ENCODE measurements at places on chromosomes 1 and 21. TPM values are rescaled to one million over a fixed set of nuclear protein-coding genes. Genes with fewer than 3 reads are reported as not detected.

Gene NBPF4
- total RNA-seq, result not detected

Gene RNU1-4
- 2,178 TPM for total RNA-seq

Gene DISP1
- 1.0 TPM for total RNA-seq

Gene CYP4A11
- total RNA-seq, result not detected

Gene CLCA4
- not detected for total RNA-seq

Gene NHLH1
- total RNA-seq, result 0.66 TPM

GRCh38 chr1:1424707-1425106 is 3.6 kb upstream of the ANKRD65 start:
- no peaks in the 10 kb centered on the region for H3K36me3 ChIP-seq
- H3K4me1 ChIP-seq, result no peaks in the 10 kb centered on the region
- H3K27ac ChIP-seq, result no peak overlapping the region
- DNase-seq, result no peak
- peaks cover 22% of the 10 kb centered on the region for H3K27me3 ChIP-seq
- no peak overlapping the region for H3K4me3 ChIP-seq

DNA sequence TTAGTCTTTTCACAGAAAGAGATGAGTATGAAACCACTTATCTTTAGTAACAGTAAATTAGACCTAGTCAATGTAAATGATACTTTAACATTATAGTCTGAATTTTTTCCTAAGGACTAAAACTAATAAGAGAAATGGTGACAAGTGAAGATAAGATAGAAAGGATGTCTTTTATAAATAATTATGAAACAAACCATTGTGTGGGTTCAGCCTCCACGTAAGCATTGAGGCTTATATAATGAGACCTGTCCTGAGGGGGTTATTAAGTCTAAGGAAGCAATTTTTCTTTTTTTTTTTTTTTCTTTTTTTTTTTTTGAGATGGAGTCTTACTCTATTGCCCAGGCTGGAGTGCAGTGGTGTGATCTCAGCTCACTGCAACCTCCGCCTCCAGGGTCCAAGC is 55.8 kb downstream of the UROD start:
- no peak for DNase-seq
- no peaks in the 10 kb centered on the region for H3K4me1 ChIP-seq
- H3K36me3 ChIP-seq, result no peaks in the 10 kb centered on the region
- peaks cover 9% of the 10 kb centered on the region for H3K27me3 ChIP-seq
- no peak overlapping the region for H3K27ac ChIP-seq

GRCh38 chr1:239139801-239140200 is 246.6 kb upstream of the CHRM3 start:
- no peak overlapping the region for H3K4me3 ChIP-seq
- no peak for DNase-seq
- no peak overlapping the region for H3K27ac ChIP-seq
- no peaks in the 10 kb centered on the region for H3K27me3 ChIP-seq

DNA sequence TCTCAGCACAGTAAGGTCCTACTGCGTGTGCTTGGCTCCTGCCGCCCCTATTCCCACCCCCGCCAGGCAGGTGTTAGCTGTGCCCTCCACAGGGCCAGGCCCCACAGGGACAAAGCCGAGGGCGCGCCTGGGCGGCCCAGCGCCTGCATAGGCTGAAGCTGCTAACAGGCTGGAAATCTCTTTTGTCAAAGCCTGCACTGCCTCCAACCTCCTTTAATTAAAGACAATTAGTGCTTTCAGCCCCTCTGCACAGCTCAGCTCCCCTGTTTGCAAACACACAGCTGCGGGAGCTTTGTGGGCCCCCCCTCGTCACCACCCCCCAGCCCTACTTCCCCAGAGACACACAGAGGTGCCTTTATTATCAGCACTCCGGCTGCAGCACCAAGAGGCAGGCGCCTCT is 95.9 kb downstream of the EPHB2 start:
- H3K4me3 ChIP-seq, result no peak overlapping the region
- H3K4me1 ChIP-seq, result no peaks in the 10 kb centered on the region
- H3K27me3 ChIP-seq, result peaks cover 4% of the 10 kb centered on the region
- no peak overlapping the region for H3K27ac ChIP-seq
- no peaks in the 10 kb centered on the region for H3K36me3 ChIP-seq

GRCh38 chr1:8572106-8572505 is 245.3 kb downstream of the RERE start:
- DNase-seq, result no peak
- H3K27ac ChIP-seq, result no peak overlapping the region
- H3K27me3 ChIP-seq, result no peaks in the 10 kb centered on the region
- peaks cover 20% of the 10 kb centered on the region for H3K4me1 ChIP-seq
- H3K36me3 ChIP-seq, result no peaks in the 10 kb centered on the region

DNA sequence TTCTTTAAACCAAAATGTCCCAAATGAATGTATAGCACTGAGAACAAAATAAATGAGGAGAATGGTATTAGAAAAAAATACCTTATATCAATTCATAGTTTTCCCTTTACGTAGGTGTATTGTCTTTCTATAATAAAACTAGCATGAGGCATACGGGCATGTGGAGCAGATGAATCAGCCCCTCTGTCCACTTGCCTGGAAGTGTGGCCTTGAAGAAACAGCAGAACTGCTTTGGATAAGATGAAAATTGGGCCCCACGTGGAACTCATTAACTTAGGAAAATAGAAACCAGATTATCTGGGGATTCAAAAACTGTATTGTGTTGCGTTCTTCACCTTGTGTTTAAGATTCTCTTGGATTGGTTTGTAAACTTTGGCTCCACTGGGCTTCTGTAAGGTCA is 356.8 kb upstream of the B3GALT2 start:
- peaks cover 17% of the 10 kb centered on the region for H3K36me3 ChIP-seq
- no peak overlapping the region for H3K27ac ChIP-seq
- no peaks in the 10 kb centered on the region for H3K27me3 ChIP-seq
- peaks cover 59% of the 10 kb centered on the region for H3K4me1 ChIP-seq
- H3K4me3 ChIP-seq, result no peak overlapping the region
- DNase-seq, result no peak

- no peak overlapping the region for H3K27ac ChIP-seq
- DNase-seq, result no peak
- peaks cover 9% of the 10 kb centered on the region for H3K27me3 ChIP-seq
- H3K4me3 ChIP-seq, result no peak overlapping the region
Measured at GRCh38 chr1:29623501-29623900, 387.2 kb downstream of the PTPRU start.

- no peak for DNase-seq
- H3K36me3 ChIP-seq, result no peaks in the 10 kb centered on the region
- H3K4me3 ChIP-seq, result no peak overlapping the region
- H3K27ac ChIP-seq, result no peak overlapping the region
Measured at GRCh38 chr1:172320733-172321132, 99.8 kb upstream of the C1orf105 start.

DNA sequence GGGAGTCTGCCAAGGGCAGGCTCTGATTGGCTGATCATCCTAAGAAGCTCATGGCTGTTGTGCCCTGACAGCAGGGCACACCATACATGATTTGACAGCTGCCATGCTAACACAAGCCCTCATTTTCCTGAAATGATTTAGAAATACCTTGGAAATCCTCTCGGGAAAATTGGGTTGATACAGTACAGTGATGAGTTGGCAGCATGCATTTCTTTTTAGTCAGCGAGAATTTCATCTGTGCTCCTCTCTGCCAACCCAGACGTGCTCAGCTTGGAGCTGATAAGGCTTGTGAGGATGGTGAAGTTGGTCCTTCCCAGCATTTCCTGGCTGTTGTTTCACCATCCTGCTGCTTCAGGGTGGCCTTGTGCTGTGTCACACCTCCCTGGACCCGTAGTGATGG is 22.6 kb upstream of the KCNQ4 start:
- H3K36me3 ChIP-seq, result peaks cover 50% of the 10 kb centered on the region
- H3K27ac ChIP-seq, result no peak overlapping the region
- no peak for DNase-seq
- no peaks in the 10 kb centered on the region for H3K27me3 ChIP-seq
- H3K4me1 ChIP-seq, result peaks cover 45% of the 10 kb centered on the region
- no peak overlapping the region for H3K4me3 ChIP-seq

DNA sequence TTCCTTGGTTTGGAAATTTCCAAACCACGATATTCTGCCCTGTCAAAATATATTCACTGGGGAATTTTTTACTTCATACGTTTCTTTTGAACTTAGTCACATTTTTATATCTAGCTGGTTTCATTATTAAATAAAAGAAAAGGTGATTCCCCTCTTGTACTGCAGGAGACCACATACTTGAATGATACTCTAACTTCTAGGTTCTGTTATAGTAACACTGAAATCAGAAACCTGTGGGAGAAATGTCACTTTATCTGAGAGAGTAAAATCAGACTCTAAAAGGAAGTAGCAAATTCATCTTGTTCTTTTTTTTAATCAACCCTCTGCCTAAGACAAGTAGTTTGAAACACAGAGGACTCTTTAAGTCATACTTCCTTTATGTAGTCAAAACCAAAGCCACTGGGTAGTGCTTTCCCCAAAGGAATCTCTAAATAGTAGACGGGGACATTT is 34.4 kb downstream of the MRPL39 start:
- peaks cover 77% of the 10 kb centered on the region for H3K36me3 ChIP-seq
- H3K27ac ChIP-seq, result peak overlapping the region; percentile 97
- H3K4me1 ChIP-seq, result peaks cover 82% of the 10 kb centered on the region
- H3K4me3 ChIP-seq, result peak overlapping the region; percentile 83

- peak overlapping the region; percentile 23 for H3K27ac ChIP-seq
- H3K4me3 ChIP-seq, result no peak overlapping the region
- peaks cover 60% of the 10 kb centered on the region for H3K4me1 ChIP-seq
- no peaks in the 10 kb centered on the region for H3K27me3 ChIP-seq
Measured at GRCh38 chr1:166870584-166870983, 5.5 kb downstream of the TADA1 start.

DNA sequence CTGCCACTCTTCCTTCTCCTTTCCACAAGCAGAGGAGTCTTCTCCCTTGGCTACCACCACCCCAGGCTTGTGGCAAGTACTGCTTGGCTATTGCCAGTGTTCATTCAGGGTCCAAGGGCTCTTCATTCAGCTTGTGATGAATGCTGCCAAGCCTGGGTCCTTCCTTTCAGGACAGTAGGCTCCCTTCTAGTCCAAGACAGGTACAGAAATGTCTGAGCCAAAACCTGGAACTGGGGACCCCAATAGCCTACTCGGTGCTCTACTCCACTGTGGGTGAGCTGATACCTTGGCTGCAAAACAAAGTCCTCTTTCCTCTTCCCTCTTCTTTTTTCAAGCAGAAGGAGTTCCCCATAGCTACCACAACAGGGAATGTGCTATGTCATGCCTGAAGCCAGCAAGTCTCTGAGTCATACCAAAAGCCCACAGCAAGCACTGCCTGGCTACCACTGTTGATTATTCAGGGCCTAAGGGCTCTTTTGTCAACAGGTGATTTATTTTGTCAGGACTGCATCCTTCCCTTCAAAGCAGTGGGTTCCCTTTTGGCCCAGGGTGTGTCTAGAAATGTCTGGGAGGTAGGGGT is 268.9 kb downstream of the HHAT start:
- peaks cover 4% of the 10 kb centered on the region for H3K27me3 ChIP-seq
- no peak overlapping the region for H3K27ac ChIP-seq
- no peak overlapping the region for H3K4me3 ChIP-seq
- H3K36me3 ChIP-seq, result no peaks in the 10 kb centered on the region

- H3K27me3 ChIP-seq, result peaks cover 56% of the 10 kb centered on the region
- H3K4me3 ChIP-seq, result peak overlapping the region; percentile 85
- peaks cover 18% of the 10 kb centered on the region for H3K4me1 ChIP-seq
- no peaks in the 10 kb centered on the region for H3K36me3 ChIP-seq
Measured at GRCh38 chr1:93446837-93447451, 974 bp upstream of the FNBP1L start.

GRCh38 chr1:176717066-176717750 is 254.2 kb downstream of the PAPPA2 start:
- no peaks in the 10 kb centered on the region for H3K27me3 ChIP-seq
- H3K27ac ChIP-seq, result no peak overlapping the region
- DNase-seq, result no peak
- H3K4me1 ChIP-seq, result no peaks in the 10 kb centered on the region
- H3K36me3 ChIP-seq, result no peaks in the 10 kb centered on the region
